ENCODE measurements at places on chromosomes 1 and 21. TPM values are rescaled to one million over a fixed set of nuclear protein-coding genes. Genes with fewer than 3 reads are reported as not detected.

DNA sequence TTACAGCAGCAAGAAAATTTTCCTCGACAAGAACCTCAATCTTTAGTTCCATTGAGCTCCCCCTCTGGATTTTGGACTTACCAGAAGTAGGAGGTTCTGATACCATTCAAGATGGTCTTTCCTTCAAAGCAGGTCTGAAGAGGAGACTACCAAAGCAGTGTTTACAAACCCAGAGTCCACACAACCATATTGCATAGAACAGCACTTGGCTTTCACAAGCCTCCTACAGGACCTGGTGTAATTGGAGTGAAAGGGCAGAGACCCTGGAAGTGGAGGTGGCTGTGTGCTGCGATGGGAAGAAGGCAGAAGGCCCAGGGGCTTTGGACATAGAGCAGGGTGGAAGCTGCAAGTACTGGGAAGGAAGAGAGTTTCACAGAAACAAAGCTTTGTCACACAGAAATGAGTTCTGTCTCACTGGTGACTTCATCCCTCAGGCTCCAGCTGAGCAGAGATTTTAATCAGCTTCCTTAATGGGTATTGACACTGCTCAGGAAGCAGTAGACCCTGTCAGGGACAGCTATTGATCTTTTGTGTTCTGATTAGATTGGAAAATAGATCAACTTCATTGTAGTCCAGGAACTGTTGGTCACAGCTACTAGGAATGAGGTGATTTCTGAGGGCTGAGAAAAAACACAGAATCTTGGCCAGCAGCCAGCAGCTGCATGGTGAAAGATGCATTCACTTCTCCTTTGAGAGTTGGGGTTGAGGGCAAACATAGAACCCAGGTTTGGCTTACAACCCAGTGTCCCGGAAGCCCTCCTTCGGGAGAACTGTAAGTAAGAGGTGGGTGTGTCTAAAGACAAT is 124.0 kb downstream of the SYT2 start:
- DNase-seq = no peak

DNA sequence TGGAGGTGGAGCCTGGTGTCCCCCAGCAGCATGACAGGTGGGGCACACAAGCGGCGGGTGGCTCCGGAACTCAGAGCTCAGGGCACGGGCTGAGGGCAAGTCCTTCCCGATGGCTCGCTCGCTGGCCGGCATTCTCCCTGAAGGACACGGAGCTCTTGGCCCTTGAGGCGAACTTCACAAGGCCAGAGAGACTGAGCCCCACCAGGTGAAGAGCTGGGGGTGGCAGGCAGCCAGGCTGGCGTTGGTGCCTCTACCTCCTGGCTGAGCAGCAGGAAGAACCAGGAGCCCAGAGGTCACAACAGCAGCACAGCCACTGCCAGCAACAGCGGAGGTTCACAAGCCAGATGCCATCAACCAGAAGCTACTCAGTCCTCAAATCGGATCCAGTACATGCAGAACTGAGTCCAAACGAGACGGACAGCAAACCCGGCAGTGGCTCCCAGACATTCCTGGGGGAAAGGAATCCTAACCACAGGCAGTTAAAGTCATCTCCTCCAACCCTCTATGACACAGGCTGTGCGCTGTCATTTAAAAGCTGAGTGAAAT is 54.1 kb downstream of the NPHP4 start:
- no peak for DNase-seq

DNA sequence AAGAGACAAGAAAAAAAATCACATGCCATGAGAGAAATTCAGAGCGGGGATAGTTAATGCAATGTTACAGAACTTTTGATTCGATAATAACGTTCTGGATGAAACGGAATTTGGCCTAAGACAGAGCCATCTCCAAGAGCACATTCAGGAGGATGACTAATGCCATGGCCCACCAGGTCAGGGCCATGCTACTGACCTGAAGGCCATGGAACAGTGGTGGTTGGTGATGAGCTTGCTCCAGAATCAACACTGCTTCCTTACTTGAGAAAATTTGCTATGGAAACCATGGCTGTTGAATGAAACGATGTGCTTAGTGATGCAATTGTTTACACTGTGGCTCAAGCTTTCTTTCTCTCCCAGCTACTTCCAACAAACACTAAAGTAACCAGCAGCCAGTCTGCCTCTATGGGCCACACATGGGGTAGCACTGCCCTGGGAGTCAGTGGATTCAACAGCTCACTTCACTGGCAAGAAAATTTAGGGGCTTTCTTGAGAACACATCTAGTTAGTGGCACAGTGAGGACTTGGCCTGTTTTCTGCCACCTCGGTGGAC is 299.1 kb downstream of the PCP4 start:
- DNase-seq = no peak

DNA sequence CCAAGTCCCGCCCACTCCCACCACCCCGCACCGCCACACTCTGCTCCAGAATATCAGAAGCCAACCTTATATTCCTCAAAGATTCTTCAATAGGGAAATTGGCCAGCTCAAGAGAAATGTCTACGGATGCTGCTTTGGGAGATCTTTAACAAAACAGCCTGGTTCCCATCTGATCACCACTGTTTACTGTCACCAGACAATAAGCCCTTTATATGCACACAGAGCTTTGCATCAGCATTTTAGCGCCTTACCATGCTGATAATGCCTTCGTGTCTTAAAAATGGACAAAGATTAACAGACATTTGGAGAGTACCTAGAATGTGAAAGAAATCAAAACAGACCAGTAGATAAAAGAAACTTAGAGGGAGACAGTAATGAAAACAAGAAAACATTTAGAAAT is 141.7 kb upstream of the SYT6 start:
- no peak for DNase-seq

DNA sequence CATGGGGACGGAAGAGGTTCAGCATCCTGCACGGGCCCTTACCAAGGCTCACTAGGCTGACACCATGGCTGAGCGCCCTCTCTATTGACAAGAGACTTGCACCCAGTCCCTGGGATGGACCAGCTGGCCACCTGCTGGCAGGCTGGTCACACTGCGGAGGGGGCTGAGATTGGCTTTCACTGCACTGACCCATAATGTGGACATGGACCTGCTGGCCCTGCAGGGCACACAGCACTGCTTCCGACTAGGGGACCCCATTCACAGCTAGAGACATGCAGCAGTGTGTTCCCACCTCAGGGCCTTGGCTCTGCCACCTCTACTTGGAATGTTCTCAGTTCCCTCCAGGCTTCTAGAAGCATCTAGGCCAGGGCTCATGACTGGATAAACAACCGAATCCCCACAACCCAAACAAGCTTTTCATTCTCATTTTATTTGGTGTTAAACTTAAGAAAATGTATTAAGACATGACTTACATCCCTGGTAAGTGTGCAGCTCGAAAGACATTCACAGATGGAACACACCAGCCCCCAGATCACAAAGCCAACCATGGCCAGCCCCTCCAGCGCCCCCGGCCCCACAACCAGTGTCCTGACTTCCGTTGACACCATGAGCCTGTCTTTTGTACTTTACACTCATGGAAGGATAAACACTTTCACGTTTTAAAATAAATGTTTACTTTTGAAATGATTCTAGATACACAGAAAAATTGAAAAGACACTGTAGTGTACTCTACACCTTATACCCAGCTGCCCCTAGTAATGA is 9.3 kb upstream of the SRARP start:
- DNase-seq = no peak

GRCh38 chr1:8135250-8135649 is 109.1 kb upstream of the ERRFI1 start:
- DNase-seq = no peak

DNA sequence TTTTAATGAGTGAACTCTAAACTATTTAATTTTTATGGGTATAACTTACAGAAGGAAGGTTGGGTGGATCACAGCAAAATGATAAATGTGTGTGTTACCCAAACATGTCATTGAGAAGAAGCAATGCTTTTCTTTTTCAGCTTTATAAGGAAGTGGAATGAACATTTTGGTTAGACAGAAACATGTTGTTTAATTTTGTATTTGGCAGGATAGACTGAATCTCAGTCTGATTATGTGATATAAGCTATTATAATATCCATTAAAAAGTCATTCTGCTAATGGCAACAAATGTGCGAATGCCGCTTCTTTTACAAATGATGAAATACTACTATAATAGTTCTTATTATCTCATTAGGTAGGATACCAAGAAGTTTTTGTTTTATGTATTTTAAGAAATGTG is 281.9 kb upstream of the ZRANB2 start:
- no peak for DNase-seq

- no peak for DNase-seq
These were observed 1.5 kb upstream of the S100B start for GRCh38 chr21:46606427-46606813.

GRCh38 chr1:229064320-229065168 is 206.4 kb upstream of the RAB4A start:
- DNase-seq = no peak

DNA sequence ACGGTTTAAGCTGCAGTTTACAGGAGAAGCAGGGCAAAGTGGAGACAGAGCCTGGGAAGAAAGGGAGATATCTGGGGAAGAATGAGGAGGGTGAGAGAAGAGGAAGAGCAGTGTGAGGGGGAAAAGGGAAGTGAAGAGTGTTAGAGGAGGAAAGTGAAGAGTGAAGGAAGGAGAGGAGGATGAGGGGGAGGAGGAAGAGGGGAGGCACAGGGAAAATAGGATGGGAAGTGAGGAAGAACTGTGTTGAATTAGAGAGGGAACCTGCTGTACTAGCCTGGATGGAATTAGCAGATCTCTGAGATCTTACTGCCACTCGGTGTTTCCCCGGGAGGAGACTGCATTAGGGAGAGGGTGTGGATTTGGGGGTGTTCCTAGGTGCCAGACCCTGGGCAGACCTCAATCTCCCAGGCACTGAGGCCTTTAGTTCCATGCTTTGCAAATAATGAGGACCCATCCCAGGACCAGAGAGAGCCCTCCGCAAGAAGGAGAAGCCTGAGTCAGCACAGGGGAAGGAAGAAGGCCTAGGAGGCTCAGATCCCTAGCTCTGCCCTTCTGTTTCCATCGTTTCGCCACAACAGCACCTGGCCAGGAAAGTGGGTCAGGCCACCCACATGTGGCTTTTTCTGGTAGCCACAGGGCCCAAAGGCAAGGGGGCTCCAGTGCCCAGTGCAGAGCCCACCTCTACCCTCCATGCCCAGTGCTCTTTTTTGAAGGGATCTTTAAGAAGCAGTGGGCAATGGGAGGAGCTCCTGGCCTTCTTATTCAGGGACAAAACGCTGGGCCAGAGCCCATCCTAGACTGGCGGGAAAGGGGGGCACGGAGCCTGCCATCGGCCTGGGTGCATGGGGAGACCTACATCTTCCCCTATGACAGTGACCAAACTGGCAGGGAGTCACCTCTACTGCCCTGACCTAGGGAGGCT is 2.0 kb downstream of the LRRN2 start:
- DNase-seq = no peak

DNA sequence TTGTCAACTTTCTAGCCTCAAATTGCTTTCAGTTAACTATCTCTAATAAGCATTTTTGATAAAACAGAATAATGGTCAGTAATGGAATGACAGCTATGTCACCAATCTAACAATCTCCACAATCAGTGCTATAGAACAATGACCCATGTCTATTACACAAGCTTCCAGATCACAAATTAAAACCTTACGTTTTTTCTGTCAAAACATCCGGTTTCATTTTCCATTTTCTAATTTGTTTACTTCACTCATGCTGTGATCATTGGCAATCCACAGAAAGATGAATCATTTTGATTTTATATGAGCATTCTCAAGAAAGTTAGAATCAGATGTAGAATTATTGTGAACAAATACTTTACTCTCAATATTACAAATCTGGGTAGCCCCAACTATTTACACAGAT is 80.3 kb downstream of the KCNT2 start:
- no peak for DNase-seq

DNA sequence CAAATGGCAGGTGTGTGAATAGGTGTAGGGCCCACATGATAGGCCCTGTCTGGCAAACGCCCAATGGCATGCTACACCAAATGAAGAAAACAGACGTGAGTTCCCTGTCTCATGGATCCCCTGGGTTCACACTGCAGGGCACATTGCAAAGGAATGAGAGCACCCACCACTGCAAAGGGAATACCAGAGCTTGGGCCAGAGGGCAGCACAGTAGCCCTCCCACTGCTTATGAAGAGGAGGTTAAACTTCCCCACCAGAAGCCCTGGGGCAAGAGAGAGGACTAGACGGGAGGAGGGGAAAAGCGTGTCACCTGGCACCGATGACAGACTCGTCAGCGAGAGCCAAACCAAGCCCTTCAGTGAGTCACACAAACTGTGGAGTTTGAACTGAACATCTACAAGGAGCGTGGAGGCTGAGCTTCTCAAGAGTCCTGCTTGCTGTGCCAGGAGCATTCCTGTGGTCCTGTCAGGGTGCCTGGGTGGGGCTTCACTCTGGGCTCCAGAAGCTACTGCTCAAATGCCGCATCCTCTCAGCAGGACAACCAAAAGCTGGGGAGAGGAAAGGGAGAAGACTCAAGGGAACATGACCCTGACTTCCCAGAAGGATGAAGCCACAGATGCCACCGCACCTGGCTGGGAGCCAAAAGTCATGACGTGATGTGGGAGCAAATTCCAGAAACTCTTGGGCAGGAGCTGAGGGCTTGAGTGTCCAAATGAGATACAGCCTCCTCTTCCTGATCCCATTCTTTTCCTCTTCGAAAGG is 61.1 kb downstream of the TOMM20 start:
- peak; percentile 39 for DNase-seq

GRCh38 chr1:25794325-25794724 is 5.7 kb upstream of the SELENON start:
- no peak for DNase-seq

ANKRD35 gene
- 2.2 TPM for total RNA-seq

LCE1B gene
- not detected for total RNA-seq

ATF3 gene
- total RNA-seq = 20.2 TPM

FAM163A gene
- total RNA-seq = 0.53 TPM

CTH gene
- total RNA-seq = 3.8 TPM

NEXN gene
- 34.0 TPM for total RNA-seq

OR2M3 gene
- total RNA-seq = not detected
